ENCODE measurements at places on chromosomes 2 and 18.

- DNase-seq = no peak
Measured at GRCh38 chr2:166181813-166182154, 54.0 kb upstream of the SCN1A start.

DNA sequence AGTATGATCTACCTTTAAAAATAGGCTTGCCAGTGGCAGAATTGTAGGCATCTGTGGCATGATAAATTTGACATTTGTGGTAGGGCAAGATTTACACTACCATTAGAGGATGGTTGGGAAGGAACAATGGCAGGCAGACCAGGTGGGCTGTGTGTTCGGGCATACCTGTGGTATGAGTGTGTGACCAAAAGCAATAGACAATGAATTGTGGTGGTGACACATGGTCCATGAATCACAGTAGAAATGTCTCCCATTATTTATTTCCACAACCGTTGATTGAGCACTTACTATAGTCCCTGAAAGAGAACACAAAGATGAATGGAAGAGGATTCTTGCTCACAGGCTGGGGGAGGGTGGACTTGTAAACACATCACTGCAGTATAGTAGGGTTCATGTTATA is 29.9 kb upstream of the RUFY4 start:
- no peak for DNase-seq

DNA sequence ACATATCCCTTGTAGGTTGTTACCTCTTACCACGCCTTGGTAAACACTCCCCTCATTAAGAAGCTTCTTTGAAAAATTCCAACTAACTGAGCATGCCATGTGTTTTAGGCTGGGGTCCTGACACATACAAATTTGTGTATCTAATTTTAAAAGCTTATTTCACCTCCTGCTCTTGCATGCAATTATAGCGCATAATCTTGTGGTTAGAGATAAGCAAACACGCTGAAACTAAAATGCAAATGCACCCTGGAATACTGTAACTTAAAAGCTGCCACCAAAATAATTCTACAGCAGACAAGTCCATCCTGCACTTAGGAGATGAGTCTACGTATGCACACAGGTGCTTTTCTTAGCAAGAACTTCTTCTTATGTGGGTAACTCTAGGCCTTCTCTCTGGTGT is 990.2 kb downstream of the TSN start:
- DNase-seq = no peak

DNA sequence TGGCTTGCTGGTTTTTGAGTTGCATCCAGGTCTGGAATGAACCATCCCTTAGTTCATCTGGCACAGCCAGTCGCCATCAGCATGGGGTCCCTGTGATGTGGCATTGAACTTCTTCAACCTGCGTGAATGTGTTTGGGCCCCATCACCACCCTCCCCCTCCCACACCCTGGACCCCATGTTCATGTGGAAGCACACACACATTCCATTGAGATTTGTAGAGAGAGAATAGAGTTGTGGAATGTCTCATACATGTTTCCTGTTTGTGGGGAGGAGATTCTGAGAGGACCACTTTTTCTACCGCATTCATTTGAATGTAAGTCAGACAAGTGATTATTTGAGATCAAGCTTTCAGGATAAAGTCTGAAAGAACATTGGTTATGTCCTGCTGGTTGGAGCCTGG is 117.6 kb upstream of the EML6 start:
- no peak for DNase-seq

- DNase-seq = no peak
Measured at GRCh38 chr2:156083763-156084493, 248.6 kb downstream of the NR4A2 start.

DNA sequence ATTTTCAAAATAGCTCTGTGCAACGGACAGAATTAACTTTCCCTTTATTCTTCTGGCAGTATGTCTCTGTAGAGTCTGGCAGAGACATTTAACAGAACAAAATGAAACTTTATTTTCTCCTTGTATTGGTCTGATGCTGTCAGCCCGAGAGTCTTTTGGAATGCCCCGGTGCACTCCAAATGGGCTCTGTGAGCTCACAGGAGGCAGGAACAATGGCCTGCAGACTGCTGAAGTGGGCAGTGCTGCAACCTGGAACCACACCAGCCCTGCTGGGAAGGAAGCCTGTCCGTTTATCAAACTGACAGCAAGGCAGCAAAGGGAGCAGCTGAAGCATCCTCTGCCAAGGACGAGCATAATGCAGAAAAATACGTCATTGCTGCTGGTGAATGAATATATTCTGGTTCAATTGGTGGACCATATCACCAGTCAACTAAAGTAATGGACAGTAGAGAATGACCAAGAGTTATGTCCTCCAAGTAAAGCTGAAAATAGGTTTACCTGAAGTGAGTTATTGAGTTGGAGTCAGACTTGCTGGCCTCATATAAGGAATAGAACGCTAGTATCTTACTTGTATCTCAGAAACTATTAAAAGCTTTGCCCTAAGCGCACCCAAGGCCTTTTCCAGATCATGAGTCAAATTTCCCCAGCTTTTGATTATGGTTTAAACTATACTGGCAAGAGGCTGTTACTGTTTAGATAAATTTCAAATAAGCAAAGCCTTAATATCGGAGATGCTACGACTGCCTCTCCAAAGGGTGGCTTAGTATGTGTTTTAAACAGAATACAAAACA is 207.6 kb upstream of the TANK start:
- DNase-seq = no peak

GRCh38 chr2:241324775-241325174 is 9.1 kb downstream of the SEPTIN2 start:
- DNase-seq = no peak

DNA sequence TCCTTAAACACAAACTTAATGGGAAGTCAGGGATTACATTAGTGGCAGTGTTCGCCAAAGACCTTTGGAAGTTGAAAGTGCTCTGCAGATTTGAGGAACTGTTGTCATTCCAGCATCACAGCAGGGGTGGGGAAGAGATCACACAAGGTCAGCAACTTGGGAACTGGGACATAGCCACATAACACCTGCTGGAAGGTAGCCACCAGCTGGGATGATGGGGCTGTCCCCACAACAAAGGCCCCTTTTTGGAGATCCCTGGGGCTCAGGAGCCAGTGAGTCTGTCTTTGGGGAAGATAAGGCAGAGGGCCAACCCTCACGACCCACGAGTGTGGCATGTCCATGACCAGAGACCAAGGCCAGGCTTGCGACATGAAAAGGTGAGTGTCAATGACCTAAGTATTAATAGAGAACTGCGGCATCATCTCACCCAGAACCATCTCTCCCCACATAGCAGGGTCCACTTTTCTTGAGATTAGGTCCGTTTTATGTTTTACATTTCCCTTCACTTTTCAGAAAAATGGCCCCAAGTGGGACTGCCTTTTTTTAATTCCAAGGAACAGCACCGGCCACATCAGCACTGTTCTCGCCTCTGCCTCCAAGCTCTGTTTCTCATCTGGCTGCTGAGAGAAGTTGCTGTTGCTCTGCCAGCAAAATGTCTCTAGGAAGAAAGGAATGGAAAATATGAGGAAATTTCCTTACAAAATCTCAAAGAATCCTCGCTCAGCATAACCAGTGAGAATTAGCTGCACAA is 106.9 kb downstream of the GFPT1 start:
- no peak for DNase-seq

DNA sequence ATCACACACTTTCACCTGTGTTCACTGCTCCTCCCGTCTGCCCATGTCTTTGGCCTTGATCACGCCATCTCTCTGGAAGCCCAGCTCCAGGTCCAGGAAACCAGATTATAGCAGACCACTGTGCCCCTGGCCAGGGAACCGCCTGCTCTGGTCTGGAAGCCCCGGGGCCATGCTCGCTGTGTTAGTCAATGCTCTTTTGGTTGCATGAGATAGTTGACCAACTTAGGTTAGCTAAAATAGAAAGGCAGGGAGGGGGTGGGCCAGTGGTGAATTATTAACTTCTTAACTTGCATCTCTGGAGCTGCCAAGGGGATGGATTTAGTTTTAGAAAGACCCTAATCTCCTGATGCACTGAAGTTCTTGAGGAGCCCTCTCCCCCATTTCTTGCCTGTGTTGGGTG is 232.7 kb downstream of the AGAP1 start:
- no peak for DNase-seq

GRCh38 chr2:98538280-98539041 is 69.9 kb downstream of the COA5 start:
- DNase-seq = no peak

GRCh38 chr2:85160966-85161960 is 28.1 kb downstream of the TCF7L1 start:
- no peak for DNase-seq

DNA sequence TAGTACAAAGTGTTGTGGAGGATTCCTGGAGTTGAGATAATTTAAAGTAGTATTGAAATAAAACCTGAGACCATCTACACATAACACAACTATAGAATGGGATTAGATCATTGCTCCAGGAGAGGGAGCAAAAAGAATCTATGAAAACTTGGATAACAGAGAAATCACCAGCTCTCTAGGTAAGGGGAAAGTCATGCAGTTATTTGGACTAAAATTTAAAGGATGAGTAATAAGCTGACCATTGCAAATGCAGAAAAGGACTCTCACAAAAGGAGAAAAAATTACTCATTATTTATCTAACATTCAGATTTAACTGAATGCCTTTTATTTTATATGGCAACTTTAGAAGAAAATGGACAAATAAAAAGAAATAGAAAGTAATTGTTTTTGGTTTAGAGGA is 1399.8 kb upstream of the ACVR2A start:
- DNase-seq = no peak

DNA sequence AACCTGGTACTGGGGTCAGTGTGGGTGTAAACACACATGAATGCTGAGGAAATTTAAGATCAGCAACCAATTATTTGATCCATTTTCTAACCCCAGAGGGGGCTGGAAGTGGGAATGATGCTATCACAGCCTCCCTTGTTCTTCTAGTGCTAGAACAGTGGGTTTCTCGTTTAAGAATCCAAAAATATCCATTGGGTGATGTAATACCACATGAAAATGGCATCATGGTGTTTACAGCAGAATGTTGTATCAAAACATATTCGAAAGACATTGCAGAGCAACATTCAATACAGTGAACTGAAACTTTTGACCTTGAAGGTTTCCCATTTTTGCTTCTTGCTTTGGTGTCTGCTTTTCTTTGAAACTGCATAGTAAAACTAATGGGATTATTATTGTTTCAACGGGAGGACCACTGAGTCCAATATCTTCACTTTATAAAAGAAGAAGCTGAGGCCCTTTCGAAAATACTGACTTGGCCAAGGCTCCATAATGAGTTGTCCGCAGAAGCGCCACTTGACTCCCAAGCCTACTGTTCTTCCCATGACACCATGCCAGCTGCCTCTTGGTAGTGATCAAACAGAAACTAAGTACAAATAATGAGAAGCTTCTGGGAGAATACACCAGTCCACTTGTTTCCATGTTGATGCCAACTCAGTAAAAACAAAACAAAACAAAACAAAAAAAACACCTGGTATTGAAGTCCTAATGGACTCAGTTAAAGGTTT is 106.1 kb downstream of the COLEC12 start:
- no peak for DNase-seq

DNA sequence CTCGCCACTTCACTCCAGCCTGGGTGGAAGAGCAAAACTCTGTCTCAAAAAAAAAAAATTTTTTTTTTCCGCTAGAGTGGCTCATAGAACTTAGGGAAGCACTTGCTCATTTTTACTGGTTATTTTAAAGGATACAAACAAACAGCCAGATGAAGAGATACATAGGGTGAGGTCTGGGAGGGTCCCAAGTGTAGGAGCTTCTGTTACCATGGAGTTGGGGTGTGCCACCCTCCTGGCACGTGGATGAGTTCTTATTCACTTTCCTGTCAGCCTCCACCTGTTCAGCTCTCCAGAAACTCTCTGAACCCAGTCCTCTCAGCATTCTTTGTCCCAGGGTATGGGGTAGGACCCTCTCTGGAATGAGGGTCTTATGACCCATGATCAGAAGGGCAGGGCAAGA is 4.9 kb upstream of the MAT2A start:
- no peak for DNase-seq

DNA sequence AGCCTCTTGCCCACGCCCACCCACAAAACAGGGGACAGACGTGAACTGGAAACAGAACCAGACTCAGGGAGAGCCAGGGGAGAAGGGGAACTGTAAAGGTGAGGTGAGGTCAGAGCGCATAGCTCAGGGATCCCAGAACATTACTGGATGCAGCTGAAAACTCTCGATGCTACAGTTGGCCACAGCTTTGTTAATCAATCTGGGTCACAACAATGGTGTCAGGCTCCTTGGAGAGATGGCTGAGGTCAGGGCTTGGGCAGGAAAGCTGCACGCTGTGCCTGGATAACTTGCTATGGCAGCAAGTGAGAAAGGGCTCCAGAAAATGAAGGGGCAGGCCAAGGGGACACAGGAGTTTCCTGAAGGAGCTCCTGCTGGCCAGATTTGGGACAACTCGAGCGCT is 263.3 kb downstream of the TFCP2L1 start:
- no peak for DNase-seq

- no peak for DNase-seq
Measured at GRCh38 chr18:56775701-56776100, 124.5 kb downstream of the WDR7 start.

- DNase-seq = no peak
Measured at GRCh38 chr2:240226672-240227537, 86.4 kb upstream of the OTOS start.

GRCh38 chr2:203824603-203825002 is 43.0 kb upstream of the CTLA4 start:
- no peak for DNase-seq

All from CD8-positive, alpha-beta memory T cell (primary cell).